ENCODE measurements at places on chromosomes 11 and 22.

- DNase-seq, result no peak
These were observed 10.9 kb upstream of the GAL start for GRCh38 chr11:68673306-68673945.

DNA sequence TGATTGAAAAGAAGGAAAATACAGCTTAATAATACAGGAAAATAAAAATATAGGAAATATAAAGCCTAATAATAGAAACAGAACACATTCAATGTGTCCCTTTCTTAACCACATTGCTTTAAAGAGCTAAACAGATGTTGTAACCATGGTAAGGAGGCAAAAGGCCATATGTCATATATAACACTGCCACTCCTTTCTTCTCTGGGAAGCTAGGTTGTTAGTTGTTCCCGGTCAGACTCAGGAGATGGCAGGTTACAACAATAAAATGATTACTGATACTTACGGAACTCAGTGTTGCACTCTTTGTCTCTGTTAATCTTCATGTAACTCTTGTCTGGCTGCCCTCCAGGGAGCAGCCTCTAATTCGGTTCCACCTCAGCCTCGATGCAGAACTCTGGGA is 134.7 kb upstream of the PGR start:
- DNase-seq, result no peak

GRCh38 chr22:49715450-49715849 is 112.2 kb downstream of the BRD1 start:
- DNase-seq, result no peak

GRCh38 chr11:122812638-122813037 is 25.7 kb upstream of the CRTAM start:
- DNase-seq, result no peak

DNA sequence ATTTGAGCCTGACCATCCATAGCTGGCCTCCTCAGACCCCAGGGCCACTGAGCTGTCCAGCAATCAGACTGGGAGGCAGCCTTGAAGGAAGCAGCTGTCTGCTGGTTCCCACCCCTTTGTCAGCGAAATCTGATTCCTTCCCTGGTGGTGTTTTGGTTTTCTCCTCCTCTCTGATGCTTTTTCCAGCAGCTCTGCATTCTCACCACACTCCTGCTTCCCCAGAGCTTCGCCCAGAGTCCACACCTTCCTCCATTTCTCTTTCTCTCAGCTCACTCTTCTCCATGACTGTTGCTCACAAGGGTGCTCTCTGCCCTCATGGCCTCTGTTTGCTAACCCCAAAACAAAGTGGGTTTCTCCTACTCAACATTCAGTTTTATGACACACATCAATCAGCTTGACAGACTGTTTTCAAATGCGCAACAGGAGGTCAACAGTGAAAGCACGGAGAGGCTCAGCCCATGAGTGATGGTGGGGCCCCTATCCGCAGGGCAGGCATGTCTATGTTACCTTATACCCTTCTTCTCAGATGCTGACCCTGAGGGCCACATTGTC is 130.6 kb upstream of the MTNR1B start:
- no peak for DNase-seq

DNA sequence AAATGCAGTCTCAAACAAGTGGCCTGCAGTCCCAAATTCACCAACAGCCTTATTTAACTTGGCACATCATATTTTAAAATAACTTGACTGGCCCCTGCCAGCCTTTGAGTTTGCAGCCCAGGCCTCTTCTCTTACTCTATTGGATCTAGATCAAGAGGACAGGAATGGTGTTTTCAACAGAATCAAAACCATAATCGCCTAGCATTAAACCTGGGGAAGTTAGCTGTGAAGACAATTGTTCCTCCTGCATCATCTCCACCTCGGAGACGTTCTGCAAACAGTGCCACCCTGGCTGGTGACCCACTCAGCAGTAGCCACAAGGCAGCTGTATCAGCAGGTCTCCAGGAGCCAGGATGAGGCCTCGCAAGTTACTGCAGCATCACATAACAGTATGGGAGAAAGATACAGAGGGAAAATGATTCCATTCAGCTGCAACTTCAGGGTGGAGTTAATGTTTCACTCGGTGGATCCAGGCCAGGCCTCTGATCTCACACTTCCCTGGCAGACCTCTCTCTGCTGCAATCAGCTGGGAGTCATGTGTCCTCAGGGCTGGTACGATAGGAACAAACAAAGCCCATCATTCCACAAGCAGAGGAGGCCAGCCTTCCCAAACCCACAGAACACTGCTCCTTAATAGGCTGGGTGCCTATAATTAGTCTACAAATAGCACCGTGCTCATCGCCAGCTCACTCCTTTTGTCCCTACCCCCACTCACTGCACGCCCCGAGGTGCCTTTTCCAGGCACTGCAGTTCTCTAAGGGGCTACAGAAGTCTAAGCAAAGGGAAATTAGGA is 18.6 kb upstream of the SCN2B start:
- DNase-seq, result no peak

GRCh38 chr11:135036488-135037297 is 624.7 kb upstream of the B3GAT1 start:
- no peak for DNase-seq

DNA sequence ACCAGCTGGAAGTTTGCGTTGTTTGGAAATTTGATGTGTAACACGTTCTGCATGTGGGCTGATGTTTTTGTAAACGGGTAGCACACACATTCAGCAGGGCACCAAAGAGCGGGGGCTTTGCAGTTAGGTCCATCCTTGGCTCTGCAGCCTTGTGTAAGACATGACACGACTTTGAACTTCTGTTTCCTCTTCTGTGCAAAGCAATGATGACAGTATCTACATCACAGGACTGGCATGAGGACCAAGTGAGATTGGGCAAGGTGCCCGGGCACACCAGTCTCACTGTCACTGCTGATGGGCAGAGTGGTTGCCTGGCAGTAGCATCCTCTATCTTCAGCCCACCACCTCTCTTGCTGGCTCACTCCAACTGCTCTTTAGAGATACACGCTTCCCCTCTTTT is 3.3 kb downstream of the TCN2 start:
- DNase-seq, result peak; percentile 12

DNA sequence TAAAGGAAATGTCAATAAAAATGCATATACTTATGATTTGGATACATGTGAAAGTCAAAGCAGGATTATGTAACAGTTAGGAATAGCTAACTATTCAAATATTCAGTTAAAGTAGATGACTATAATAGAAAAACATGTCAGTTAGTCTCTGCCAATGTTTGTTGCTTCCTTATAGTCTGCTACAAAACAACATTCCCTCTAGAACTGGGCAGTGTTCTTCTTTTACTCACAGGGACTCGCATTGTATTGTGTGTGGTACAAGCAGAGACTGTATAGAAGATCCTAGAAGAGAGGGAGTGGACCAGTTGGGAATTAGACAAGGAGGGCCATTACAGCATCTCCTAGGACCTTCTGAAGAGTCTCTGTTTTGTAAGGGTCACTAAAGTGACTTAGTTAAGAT is 10.6 kb downstream of the ACAT1 start:
- no peak for DNase-seq

DNA sequence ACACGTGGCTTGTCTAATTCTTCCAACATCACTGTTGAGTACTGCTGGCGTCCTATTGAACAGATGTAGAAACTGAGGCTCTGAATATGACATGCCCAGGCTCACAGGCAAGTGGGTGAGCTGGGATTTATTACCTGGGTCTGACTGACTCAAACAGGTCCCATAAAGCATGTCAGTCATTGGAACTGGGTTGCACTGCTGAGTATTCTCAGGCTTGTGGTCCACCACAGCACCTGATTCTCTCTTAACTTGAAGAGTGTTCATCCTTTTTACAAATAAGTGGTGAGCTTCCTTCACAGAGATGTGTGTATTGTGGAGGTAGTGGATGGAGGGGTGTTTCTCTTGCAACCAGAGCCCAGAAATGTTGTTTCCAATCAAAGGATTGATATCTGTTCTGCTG is 44.5 kb downstream of the SC5D start:
- DNase-seq, result no peak

GRCh38 chr22:39809772-39810557 is 83.6 kb downstream of the ENTHD1 start:
- no peak for DNase-seq

DNA sequence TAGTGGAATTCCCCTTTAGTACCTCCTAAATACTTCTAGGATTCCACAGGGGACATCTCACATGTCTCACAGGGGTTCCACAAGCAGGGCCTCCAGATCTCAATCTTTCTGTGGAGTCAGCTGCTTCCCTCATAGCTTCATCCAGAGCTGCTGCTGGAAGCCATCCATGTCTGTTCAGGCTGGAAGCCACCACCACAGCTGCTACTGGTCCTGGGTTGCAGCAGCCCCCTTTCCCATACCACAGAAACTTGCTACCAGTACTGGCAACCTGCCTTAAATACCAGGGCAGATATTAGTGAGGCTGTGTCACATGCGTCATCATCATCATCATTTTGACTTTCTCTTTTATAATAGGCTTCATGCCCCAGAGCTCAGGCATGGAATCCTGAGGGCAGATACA is 242.7 kb upstream of the NCAM1 start:
- DNase-seq, result no peak

- DNase-seq, result no peak
These were observed 346 bp downstream of the FJX1 start for GRCh38 chr11:35618497-35619115.

GRCh38 chr11:78277314-78277994 is 88.7 kb downstream of the USP35 start:
- no peak for DNase-seq

GRCh38 chr22:47105085-47105484 is 342.6 kb downstream of the TBC1D22A start:
- DNase-seq, result no peak

- DNase-seq, result no peak
These were observed 10.3 kb downstream of the CAT start for GRCh38 chr11:34449013-34449412.

DNA sequence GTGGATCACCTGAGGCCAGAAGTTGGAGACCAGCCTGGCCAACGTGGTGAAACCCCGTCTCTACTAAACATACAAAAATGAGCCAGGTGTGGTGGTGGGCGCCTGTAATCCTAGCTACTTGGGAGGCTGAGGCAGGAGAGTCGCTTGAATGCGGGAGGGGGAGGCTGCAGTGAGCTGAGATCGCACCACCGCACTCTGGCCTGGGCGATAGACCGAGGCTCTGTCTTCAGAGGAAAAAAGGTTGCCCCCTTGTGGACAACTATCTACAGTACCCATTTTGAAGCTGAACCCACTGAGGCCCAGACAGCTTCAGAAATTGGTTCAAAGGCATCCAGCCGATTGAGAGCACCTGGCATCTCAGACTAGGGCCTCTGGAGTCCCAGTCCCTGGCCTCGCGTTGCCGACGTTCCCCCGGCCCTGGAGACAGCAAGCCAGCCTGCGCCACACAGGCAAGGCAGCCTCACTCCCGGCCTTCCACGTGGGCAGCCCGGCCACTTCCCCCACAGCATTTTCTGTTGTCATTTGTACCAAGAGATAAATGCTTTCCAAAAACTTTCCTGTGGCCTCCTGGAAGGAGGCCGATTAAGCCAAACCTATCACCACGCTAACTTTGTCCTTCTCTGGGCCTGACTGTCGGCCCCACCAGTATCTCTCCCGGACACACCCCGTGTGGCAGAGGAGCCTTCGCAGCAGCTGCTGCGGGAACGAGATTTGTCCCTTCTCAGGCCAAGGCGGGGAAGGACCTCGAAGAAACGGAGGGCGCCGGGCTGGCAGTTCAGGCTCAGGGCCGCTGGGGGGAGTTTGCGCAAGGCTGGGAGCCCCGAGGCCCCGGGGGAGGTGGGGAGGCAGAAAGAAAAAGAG is 82.8 kb downstream of the FLI1 start:
- no peak for DNase-seq

DNA sequence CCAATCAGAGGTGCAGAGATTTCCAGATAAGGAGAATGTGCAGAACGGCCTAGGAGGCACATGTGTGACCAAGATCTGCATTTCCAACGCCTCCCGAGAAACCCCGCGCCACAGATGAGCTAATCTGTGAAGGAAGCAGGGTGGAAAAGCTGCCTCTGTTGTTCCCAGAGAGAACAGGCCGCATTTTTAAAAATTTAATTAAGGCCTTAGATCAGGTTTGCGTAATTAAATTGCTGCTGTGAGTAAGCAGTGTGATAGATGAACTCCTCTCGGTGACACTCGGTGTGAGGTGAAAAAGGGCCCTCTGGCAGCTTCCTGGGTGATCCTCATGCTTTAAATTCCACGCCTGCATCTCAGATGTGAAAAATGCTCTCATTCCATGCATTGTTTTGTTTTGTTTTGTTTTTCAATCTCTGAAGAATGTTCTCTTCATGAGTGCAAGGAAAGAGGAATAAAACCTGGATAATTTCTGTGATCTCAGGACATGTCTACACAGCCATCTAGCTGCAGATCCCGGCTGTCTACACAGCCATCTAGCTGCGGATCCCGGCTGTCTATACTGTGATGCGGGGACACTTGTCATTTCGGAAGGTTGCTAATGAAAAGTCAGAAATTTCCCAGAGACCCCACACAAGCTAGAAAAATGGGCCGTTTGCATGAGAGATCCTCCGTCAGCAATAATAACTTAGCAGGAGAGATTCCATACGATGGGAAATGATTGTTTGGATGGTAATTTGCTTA is 1398.9 kb downstream of the BRD1 start:
- no peak for DNase-seq

DNA sequence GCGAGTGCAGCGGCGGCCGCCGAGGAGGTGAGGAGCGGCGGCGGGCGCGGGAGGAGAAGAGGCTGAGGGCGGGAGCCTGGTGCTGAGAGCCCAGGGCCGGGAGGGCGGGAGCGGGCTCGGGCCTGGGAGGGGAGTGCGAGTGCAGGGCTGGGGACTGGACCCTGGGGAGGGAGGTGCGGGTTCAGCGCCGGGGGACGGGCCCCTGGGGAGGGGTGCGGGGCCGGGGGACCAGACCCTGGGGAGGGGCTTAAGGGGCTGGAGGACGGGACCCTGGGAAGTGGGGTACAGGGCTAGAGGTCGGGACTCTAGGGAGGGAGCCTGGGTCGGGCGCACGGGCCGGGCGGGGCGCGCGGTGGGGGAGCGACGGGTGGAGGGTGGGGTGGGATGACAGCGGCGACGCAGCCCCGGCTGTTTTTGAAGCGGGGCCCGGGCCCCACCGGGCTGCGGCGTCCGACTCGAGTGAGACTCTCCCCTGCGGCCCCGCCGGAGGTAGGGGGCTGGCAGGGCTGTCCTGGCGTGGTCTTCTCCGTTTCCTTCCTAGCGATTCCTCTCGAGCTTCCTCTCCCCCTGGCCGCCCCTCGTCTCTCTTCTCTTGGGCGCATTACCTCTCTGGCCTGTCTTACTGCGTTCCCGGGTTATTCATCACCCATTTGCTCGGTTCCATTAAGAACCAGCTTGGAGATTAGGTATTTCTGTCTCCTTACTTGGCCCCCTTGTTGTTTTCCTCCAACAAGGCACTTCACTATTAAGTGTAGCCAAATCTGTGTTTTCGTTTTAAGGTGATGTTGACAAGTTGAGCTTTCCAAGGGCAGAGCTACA is 754 bp downstream of the NUP50 start:
- DNase-seq, result peak; percentile 31

- DNase-seq, result no peak
These were observed 3.8 kb upstream of the PIK3IP1 start for GRCh38 chr22:31295831-31296657.

- no peak for DNase-seq
These were observed at the start of gene B4GALNT4 for GRCh38 chr11:369336-370018. B4GALNT4 (plus strand) TSS chr11:369499; CDS start chr11:369804, 305 bp downstream.
